ENCODE measurements at places on chromosomes 4 and X.

DNA sequence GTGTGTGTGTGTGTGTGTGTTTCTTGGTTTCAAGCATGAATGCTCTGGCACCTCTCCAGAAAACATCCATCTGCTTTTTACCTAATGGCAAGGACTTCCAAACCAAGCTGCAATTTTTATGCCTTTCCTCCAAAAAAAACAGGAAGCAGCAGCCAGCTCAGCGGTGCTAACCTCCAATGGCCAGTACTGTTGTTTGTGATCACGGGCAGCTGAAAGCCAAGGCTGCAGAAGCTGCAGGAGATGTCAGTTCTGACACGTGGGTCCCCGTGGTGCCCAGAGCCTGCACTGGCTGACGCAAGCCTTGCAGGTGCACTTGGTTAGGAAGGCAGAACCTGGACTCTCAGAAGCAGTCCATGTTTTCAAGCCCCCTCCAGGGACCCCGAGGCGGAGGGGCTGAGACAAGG, 313.6 kb upstream of the DDX53 start:
- no peak for DNase-seq

DNA sequence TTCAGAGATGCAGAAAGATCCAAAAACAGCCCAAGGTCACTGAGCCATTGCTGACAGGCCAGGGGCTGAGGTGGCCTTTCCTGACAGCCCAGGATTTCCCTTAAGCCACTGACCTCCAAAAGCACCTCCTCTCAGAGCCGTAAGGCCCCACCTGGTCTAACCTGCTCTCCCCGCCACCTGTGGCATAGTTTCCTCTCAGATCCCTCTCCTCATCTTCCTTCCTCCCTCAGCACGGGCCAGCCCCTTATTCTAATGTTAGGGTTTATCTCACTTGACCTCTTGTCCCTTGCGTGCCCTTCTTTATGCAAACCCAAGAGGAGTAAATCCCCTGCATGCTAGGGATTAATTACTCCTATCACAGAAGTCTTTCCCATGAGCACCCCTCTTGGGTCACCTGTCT, 113.0 kb downstream of the RBM47 start:
- no peak for DNase-seq

DNA sequence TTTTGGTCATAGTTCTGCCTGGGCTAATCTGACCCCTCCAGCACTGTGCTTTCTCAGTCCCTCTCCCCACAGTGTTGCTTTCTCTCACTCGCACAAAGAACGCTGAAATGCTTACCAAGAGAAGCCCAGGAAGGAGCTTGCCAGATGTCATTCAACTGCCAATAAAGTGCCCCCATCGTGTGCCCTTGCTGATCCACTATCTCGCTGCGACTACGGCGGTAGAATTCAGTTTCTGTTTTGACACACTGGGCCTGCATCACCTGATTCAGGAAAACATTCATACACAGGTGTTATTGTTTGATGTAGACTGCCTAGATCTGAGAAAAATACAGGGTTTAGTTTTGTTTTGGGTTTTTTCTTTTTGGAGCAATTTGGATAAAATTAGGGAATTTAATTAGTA, 121.2 kb downstream of the MANBA start:
- DNase-seq = no peak

DNA sequence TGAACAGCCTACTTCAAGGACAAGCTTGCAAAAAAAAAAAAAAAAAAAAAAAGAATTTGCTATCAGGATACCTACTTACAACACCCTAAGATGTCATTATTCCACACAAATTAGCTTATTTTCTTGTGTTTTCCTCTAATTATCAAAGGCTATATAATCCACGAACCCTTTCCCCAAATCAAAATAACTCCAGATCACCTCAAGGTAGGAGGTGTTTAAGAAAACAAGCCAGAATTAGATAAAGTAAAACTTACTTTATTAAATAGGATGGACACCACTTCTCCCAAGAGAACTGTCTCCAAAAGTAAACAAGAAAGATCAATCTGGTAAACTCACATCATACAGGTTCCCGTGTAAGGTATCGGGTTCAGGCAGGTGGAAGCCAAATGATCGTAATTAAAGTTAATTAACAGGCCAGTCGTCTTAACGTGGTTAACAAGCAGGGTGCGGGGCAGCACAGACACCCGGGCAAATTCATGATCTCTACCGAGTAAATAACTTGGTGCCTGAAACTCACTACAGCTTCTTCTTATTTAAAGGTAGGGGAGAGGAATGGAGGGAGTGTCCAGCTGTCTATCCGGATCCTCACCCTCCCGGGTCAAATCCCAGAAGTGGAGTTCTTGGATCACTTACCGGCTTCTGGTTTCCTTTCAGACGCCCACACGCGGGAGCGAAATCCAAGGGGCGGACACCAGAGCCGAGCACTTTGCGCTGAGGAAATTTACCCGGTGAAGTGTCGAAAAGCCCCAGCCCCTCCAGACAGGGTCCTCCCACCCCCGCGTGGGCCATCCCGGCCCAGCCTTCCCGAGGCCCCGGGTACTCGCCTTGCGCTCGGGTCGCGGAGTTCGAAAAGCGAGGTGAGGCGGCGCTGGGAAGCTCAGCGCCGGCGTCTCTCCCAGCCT, 708 bp downstream of the ARAP2 start:
- no peak for DNase-seq

DNA sequence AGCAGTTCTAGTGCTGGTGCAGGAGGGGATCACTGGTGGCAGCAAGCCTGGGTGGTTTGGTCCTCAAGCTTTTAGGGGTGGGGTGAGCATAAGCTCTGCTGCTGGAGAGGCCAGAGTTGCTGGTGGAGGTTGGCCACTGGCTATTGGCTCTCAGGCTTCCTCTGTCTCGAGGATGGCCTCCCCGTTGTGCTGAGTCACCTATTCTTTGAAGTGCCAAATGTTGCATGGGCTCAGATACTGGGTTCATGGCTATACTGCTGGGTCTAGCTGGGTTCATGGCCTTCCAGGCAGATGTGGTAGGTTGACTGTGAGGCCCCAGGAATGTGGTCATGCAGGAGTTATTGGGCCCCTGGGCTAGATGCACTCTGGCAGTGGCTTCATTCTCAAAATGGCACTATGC, 466.3 kb downstream of the NAF1 start:
- no peak for DNase-seq

DNA sequence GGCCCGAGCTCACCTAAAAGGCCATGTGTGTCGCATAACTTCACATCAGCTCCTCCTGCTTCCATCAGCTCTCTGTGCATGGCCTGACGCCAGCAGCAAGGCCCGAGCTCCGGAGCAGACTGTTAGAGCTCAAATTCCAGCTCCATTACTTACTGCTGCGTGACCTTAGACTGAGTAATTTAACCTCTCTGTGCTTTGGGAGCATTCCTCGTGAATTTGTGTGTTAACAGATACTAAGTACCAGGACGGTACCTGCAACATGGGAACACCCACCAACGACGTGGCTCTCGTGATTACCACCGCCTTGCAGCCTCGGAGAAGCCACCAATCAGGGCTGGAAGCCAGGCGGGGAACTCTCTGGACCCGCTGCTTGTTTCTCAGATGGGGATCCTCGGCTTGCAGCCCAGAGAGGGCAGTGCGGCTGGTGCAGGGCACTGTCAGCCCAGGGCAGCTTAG, 12.9 kb downstream of the LETM1 start:
- no peak for DNase-seq

GRCh38 chrX:150688911-150689451, 4.2 kb upstream of the MTMR1 start:
- no peak for DNase-seq

GRCh38 chrX:21166272-21166982, 207.8 kb upstream of the CNKSR2 start:
- no peak for DNase-seq

- no peak for DNase-seq
Measured at GRCh38 chrX:1384658-1385252, 7.2 kb downstream of the SLC25A6 start.

DNA sequence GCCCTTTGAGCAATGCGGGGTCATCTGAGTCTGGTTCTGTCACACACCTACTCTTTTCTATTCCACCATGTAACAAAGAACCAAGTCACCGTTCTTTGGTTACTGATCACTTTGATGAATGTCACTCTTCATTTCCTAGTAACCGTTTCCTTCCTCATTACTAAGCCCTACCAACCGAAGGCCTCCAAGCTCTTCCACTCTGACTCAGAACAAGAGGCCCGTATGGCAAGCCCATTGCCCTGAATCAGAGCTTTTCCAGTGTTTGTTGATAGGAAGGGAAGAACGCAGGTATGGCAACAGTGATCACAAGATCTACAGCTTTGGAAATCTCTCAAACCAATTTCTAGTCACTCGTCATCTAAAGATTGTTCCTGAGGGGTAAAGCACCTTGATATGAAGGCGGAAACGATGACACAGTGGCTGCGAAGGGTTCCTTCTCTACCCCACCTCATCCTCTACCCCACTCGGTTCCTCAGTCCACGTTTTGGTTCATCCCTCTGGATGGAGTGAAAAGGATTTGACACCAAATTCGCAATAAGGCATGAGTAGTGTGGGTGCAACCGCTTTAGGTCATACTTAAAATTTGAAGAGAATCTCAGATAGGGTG, 28.0 kb upstream of the CD40LG start:
- no peak for DNase-seq

DNA sequence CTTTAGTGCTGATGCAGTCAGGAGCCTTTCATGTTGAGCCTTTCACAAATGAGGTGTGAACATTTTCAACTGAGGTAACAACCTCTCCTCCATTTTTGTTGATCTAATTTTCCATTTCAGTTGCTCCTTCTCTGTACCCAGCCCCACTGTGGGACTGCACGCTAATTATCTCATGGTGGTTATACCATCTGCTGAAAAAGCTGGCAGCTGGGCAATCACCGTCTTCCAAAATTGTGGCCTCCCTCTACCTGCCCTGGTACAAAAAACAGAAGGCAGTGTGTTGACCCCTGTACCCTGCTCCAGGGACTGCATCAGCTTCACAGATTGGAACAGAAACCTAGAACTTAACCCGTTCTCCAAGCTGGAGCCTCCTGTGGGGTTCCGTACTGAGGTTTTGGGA, 72.4 kb upstream of the LONRF3 start:
- DNase-seq = no peak

DNA sequence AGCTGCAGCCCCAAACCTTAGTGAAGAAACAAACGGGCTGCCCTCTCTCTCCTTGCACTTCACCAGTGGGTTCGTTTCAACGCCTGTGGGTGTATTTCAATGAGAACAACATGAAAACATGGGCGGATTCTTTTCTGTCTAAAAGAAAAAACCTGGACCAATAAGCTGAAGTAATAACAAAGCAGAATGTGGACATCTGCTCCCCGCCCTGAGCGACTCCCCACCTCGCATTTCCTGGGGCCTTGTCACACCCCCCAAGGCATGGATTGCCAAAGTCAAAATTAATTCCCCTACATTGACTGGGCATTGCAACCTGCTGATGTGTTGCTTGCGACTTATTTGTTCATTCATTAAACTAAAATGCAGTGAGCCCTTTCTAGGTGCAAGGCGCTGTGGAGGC, 142.9 kb downstream of the BCOR start:
- no peak for DNase-seq
